ENCODE measurements at places on chromosomes 6 and 20. TPM values are rescaled to one million over a fixed set of nuclear protein-coding genes. Genes with fewer than 3 reads are reported as not detected.

The LY6G6F gene
- total RNA-seq, result not detected

The TNNC2 gene
- total RNA-seq, result 0.75 TPM

The MTRF1L gene
- 23.7 TPM for total RNA-seq

The OR2J3 gene
- total RNA-seq, result not detected

- peak; percentile 70 for DNase-seq
Measured at GRCh38 chr6:82396964-82397751, 33.5 kb downstream of the TPBG start.

- no peak for DNase-seq
Measured at GRCh38 chr6:90925726-90926125, 338.9 kb upstream of the MAP3K7 start.

GRCh38 chr20:33945391-33946081, 48.2 kb upstream of the RALY start:
- DNase-seq, result no peak

GRCh38 chr6:136347847-136348246, 58.2 kb upstream of the BCLAF1 start:
- DNase-seq, result no peak
